ENCODE measurements at places on chromosomes 13 and 19. TPM values are rescaled to one million over a fixed set of nuclear protein-coding genes. Genes with fewer than 3 reads are reported as not detected.

PRODH2 gene
- total RNA-seq: not detected

UBXN6 gene
- total RNA-seq: 90.2 TPM

SIAH3 gene
- not detected for total RNA-seq

PRRG2 gene
- total RNA-seq: 1.1 TPM

RAB3D gene
- total RNA-seq: 3.3 TPM

NLRP9 gene
- not detected for total RNA-seq

CEACAM1 gene
- 0.16 TPM for total RNA-seq

SPC24 gene
- total RNA-seq: 106 TPM

SLITRK5 gene
- not detected for total RNA-seq

FFAR2 gene
- total RNA-seq: not detected

ACER1 gene
- total RNA-seq: not detected

FAM124A gene
- total RNA-seq: not detected

ZNF558 gene
- total RNA-seq: 24.0 TPM

DNA sequence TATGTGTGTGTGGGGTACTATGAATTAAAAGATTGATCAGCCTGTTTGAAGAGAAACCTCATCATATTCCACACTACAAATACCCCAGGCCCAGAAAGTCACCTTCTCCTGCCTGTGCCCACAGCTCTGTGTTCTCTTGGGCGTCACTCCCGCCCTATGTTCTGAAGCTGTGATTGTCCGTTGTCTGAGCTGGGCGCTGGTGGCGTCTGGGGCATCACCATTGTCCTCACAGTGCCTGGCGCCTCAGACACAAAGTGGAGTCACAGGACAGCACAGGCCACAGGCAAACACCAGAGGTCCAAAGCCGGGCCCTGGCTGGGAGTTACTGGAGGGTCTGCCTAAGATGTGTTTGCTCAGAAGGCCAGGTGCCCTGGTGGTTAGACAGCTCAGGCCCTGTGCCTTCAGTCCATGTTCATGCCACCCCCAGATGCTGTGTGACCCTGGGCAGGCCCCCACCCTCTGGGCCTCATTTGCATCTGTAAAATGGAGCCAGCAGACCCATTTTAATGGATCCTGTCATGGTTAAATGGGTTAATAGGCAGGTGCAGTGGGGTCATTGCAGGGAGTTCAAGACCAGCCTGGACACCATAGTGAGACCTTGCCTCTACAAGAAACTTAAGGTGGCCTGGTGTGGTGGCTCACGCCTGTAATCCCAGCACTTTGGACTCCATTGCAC is 34.5 kb downstream of the DNM2 start:
- DNase-seq: no peak

GRCh38 chr13:92896842-92897241 is 329.8 kb upstream of the GPC6 start:
- no peak for DNase-seq

GRCh38 chr13:103030776-103031175 is 35.4 kb downstream of the SLC10A2 start:
- DNase-seq: no peak

DNA sequence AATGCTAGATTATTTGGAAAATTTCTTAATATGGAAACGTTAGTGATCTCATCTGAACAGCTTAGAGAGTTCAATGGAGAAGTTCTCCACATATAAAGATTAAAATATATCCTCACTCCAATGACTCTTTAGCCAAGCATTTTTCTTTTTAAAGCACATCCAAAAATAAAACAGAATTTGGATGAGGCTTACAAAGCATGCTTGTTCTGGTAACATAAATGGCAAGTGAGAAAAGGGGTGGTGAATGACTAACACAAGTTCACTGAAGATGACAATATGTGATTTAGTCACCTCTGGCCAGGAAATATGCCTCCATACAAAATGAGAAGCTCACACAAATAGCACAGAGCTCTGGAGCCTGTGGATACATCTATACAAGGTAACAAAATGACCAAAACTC is 253.0 kb downstream of the PCDH20 start:
- no peak for DNase-seq

DNA sequence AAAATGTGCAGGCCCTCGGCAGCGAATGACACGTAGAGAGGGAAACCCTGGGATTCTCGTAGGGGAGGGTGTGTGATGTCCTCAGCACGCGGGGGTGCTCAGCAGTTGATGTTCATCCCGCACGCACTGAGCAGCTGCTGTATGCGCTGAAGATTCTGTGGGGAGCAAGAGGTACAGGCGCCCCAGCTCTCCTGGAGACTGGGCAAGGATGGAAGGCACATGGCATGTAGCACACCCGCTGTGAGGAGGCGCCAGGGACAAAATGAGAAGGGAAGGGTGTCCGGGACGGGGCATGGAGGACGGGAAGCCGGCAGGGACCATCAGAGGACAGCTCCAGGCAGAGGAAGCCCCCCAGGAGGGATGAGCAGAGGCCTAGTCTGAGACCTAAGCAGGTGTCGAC is 15.4 kb downstream of the ATP11A start:
- DNase-seq: no peak

GRCh38 chr19:7955696-7956095 is 12.2 kb upstream of the TIMM44 start:
- no peak for DNase-seq

GRCh38 chr19:15330801-15331418 is 1.4 kb downstream of the BRD4 start:
- peak; percentile 37 for DNase-seq

DNA sequence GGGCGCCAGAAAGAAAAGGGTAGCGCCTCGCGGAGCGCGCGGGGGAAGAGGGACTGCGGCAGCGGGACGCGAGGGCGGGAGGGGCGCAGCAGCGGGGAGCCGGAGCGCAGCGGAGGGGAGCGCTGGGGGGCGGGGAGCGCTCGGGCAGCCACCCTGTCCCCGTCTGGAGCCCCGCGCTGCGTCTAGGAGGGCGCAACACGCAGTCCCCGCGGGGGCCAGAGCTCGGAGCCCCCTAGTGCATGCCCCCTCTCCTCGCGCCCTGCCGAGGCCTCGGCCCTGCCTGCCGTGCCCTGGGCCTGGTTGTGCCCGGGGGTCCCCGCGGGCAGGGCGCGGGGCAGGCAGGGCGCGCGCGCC is 37.9 kb downstream of the SOX1 start:
- no peak for DNase-seq

DNA sequence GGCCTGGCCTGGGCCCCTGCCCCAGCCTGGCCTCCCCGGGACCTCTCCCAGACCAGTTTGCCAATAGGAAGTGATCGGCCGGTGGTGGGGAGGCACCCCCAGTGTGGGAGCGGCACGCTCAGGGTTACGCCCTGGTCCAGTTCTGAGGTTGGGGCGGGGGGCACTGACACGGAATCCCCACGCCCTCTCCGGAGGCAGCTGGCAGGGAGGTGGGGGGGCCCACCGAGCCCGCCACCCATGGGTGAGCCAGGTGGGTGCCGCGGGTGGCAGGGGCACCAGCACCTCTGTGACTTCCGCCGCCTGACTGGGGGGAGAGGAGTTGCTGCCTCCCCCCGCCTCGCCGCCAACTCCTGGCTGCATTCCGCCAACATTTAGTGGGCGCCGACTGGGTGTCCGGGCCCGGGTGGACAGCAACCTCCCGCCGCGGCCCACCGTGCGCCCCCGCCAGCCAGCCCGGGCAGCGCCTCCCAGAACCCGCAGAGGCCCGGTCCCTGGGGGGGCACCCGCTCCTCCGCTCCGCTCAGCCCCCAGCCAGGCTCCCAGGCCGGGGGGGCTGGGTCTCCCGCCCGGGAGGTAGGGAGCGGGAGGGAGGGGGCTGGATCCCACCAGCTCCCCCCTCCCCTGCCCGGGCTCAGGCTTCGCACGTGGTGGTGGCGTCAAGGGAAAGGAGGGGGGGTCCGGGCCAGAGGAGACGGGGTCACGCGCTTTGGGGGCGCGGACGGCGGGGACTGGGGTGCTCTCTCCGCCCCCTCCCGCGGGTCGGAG is 2.0 kb downstream of the ZBTB7A start:
- DNase-seq: peak; percentile 65

GRCh38 chr19:4830332-4830731 is 1.2 kb downstream of the TICAM1 start:
- DNase-seq: no peak

DNA sequence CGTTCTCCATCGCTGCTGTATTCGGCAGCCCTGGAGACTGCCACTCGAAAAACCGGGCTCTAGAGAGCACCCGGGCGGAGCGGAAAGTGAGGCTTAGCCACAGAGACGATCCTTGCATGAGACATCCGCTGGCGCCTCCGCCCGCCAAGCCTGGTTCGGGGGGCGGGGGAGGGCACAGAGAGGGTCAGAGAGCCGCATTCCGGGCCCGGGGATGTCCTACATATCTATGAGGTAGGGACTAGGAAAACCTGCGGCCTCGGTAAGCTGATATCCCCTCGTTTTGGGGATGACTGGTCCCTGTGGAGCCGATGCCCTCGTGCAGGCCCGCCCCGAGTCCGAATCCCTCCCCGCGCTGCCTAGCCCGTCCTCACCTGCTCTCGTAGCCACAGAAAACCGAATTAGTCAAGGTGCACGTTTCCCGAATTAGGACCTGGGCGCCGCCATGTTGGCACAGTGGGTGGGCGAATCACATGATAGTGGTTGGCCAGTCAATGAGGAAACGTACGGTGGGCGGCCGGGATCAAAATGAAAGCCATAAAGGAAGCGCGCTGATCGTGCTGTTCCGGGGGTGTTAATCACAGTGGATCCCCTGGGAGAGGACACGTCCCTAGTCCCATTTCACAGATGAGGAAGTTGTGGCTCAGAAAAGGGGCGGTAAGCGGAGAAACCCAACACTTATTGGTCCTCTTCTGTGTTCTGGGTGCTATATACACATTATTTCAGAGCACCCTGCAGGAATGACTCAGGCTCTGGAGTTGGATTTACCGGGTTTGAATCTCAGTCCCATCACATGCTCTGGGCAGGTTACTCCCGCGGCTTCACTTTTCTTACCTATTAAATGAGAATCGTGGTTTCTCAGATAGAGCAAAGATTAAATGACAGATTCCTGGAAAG is at the start of gene TRMT1:
Gene TRMT1 (minus strand): TSS at position 459 of the 894 bp plus-strand sequence. CDS start 341 bp downstream, at position 118.
- peak; percentile 96 for DNase-seq

GRCh38 chr19:20271215-20271926 is 104.4 kb downstream of the ZNF486 start:
- no peak for DNase-seq

DNA sequence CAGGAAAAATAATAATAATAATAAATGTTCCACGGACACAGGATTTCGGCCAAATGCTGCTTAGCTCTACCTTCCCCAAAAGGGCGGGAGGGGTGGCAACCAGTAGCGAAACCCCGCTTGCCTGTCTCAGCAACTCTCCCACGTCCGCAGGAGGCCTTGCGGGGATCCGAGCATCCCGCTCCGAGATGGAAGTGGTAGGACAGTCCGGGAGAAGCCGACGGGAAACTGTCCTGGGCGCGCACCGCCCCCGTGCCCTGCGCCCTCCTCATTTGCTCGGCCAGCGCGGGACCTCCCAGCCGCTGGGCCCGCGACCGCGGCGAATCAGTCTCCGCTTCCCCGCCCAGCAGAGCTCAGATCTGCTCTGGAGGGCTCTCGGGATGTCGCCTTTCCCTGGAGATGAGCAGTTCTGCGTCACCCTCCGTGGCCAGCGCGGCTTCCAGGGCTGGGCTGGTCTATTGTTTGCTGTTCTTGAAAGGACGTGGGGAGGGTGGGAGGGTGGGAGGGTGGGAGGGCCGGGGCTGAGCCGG is 48.9 kb upstream of the PABPC3 start:
- DNase-seq: peak; percentile 9

GRCh38 chr13:46071590-46072249 is 19.2 kb upstream of the ZC3H13 start:
- peak; percentile 38 for DNase-seq

GRCh38 chr13:45215392-45216077 is 14.7 kb upstream of the KCTD4 start:
- no peak for DNase-seq

- DNase-seq: no peak
Measured at GRCh38 chr19:21432590-21432989, 35.7 kb downstream of the ZNF493 start.

DNA sequence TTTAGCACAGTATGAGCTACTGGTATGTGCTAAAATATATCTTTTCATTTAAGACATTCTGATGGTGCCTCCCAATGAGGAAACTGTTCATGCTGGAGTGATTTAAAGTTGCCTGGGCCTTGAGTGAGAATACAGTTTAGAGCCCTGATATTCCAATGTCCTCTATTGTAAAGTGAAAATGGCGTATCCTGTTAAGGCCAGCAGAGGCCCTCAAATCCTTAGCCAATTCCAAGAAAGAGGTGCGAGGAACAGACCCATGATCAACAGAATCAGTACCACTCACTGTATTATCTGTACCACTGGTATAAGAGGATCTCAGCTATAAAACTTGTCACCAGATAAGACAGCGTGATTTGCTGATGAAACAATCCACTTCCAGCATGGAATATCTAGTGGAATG is 273.1 kb upstream of the SLITRK5 start:
- no peak for DNase-seq

DNA sequence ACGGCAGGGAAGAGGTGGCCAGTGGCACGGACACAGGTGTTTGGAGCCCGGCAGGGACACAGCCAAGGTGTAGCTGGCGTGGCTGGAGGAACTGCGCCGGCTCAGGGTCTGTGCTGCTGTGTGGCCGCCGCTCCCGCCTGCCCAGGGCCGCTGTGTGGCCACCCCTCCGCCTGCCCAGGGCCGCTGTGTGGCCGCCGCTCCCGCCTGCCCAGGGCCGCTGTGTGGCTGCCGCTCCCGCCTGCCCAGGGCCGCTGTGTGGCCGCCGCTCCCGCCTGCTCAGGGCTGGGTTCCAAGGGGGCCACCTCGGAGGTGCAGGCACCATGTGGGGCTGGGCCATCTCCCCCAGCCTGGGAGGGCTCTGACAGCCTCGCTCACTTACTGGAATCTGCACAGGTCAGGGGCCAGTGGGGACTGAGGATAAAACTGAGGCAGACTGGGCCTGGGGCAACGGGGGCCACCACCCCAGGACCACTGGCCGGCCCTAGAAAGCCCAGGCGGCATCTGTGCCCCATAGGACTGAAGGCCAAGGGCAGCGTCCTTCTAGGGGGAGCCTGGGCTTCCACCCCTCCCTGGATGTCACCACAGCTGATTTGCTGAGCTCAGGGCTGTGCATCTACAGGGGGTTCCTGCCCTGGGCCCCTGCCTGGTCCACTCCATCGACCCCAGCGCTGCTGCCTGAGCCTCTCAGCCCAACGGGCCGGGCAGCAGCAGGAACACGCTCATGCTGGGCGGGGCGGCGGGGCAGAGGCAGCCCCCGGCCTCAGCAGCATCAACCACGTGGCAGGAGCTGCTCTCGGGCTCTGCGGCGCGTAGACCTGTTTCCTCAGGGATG is 21.5 kb downstream of the C13orf46 start:
- DNase-seq: no peak

- no peak for DNase-seq
Measured at GRCh38 chr19:19256072-19256969, 16.8 kb downstream of the TM6SF2 start.

DNA sequence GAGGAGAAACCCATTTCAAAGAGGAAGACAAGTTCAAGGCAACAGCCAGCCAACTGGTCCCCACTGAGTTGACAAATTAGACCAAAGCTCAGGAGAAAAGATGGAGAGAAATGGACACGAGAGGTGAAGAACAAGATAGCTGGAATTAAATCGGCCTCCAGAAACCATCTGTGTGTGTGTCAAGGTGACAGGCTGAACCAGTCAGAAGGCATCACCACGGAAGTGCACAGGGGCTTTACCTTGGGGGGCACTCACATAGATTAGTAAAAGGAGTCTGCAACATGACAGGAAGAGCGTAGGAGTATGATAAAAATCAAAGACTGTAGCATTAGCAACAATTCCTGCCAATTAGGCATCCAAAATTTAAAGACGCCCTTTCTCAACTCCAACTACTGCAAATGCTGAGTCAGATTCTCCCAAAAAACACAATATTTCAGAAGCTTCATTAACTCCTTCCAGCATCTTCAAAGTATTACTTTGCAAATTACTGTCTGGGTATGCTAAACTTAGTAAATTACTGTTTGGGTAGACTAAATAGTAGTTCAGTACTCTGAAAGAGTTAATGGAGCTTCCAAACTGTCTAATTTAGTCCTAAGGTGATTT is 66.2 kb downstream of the FOXO1 start:
- DNase-seq: no peak

- DNase-seq: no peak
Measured at GRCh38 chr13:72427757-72428528, 299.5 kb downstream of the MZT1 start.
